Esophagus muscularis mucosa (tissue), 4 donors: ENCODE measurements at places on chromosomes 4 and X. TPM values are rescaled to one million over a fixed set of nuclear protein-coding genes. Genes with fewer than 3 reads are reported as not detected.
A peak's percentile ranks its signal among the peaks of the same experiment; 100 is the strongest.

DNA sequence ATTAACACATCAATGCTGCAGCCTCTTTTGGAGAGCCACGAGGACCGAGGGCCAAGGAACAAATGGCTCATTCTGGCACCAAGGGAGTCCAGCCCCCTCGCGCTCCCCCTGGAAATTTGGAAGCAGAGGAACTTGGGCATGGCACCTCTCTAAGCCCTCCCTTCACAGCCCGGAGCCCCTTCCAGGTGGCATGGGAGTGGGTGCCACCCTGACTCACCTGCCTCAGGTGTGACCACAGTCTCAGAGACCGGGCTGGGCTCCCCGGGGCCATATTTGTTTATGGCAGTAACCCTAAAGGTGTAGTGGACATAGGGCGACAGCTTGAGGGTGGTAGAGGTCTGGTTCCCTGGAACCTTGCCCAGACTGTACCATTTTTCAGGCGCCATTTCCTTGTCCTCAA, 18.8 kb downstream of the L1CAM start:
- no peak for DNase-seq
- H3K27ac ChIP-seq, result no peak overlapping the region
- H3K36me3 ChIP-seq, result no peaks in the 10 kb centered on the region
- H3K4me1 ChIP-seq, result no peaks in the 10 kb centered on the region

DNA sequence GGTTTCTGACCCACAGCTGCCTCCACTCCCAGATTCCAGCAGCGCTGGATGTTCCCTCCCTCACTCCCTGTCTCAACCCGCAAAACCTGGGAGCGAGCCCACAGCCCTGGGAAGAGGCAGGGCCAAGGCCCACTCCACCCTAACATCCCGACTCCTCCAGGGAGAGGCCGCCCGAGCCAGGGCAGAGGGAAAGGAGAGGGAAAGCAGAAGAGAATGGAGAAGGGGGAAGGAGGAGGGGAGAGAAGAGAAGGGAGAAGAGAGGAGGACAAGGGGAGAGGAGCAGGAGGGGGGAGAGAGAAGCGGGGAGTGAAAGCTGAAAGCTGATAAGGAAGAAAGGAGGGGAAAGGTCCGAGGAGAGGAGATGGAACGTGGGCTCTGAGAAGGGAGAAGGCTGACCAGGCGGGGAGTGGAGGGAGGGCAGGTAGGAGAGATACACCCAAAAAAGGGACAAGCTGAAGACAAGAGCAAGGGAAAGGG, 120.2 kb upstream of the PJA1 start:
- H3K36me3 ChIP-seq, result no peaks in the 10 kb centered on the region
- peaks cover 6% of the 10 kb centered on the region for H3K4me1 ChIP-seq
- DNase-seq, result no peak
- peak overlapping the region; percentile 72 for H3K27ac ChIP-seq
- peak overlapping the region; percentile 49 for H3K4me3 ChIP-seq

GRCh38 chr4:133186210-133186609, 37.1 kb downstream of the PCDH10 start:
- no peaks in the 10 kb centered on the region for H3K27me3 ChIP-seq
- DNase-seq, result no peak
- no peak overlapping the region for H3K4me3 ChIP-seq
- no peak overlapping the region for H3K27ac ChIP-seq

- DNase-seq, result no peak
- no peaks in the 10 kb centered on the region for H3K36me3 ChIP-seq
- H3K27ac ChIP-seq, result no peak overlapping the region
- peaks cover 3% of the 10 kb centered on the region for H3K4me1 ChIP-seq
Observed at GRCh38 chrX:103464072-103464773, 55.1 kb downstream of the RAB40A start.

DNA sequence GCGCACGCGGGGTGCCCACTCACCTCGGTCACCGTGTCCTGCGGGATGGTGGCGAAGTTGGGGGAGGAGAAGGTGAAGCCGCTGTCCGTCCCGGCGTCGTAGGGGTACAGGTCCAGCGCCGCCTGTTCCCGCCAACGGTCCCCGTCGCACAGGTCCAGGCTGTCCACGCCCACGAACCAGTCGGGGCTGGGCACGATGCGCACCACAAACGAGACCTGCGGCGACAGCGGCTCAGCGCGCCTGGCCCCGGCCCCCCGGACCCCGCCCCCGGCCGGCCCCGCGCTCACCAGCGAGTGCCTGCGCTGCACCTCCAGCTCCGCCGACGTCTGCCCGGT, 1.4 kb downstream of the SPON2 start:
- H3K4me1 ChIP-seq, result peaks cover 56% of the 10 kb centered on the region
- H3K27ac ChIP-seq, result no peak overlapping the region
- peak; percentile 86 for DNase-seq
- H3K36me3 ChIP-seq, result peaks cover 8% of the 10 kb centered on the region
- peaks cover 8% of the 10 kb centered on the region for H3K27me3 ChIP-seq

- peaks cover 14% of the 10 kb centered on the region for H3K4me1 ChIP-seq
- no peak overlapping the region for H3K27ac ChIP-seq
- H3K36me3 ChIP-seq, result no peaks in the 10 kb centered on the region
- H3K4me3 ChIP-seq, result no peak overlapping the region
Observed at GRCh38 chr4:101211146-101211553, 136.2 kb downstream of the PPP3CA start.

- H3K36me3 ChIP-seq, result no peaks in the 10 kb centered on the region
Observed at GRCh38 chr4:153538487-153539357, 72.6 kb downstream of the TMEM131L start.

DNA sequence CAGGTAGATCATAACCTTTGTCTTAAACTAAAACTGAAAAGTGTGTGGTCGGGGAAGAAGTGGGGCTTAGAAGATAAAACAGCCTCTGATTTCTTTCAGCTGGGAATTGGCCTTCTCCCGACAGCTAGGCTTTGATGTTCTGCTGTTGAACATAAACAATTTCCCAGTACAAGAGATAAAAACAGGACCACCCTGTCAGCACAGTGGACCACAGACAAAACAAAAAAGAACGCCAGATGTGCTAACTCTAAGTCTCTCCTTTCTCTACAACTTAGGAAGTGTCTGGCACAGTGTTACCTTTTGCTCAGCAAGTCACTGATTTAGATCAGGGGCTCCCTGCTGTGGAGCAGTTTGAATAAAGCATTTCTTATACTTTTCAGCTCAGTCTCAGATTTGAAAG, 87.5 kb upstream of the UXT start:
- no peak for DNase-seq
- no peak overlapping the region for H3K27ac ChIP-seq
- H3K4me1 ChIP-seq, result no peaks in the 10 kb centered on the region

GRCh38 chr4:61648264-61648663, 448.1 kb downstream of the ADGRL3 start:
- H3K36me3 ChIP-seq, result no peaks in the 10 kb centered on the region
- H3K27me3 ChIP-seq, result no peaks in the 10 kb centered on the region
- H3K4me1 ChIP-seq, result no peaks in the 10 kb centered on the region
- no peak overlapping the region for H3K4me3 ChIP-seq

DNA sequence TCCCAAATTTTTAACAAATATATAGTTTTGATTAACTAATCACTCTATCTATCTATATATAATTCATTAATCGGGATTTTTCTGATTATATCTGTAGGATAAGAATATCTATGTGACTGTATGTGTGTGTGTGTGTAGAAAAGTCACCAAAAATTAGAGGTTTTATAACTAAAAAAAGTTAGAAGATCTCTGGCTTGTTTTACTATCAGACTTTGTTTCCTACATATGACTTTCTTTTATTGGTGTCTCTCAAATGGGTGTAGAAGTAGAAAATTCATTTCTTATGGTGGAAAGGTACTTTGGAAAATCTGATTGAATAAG, 26.7 kb upstream of the TMPRSS11D start:
- no peaks in the 10 kb centered on the region for H3K36me3 ChIP-seq
- no peak overlapping the region for H3K4me3 ChIP-seq
- H3K27ac ChIP-seq, result no peak overlapping the region
- no peaks in the 10 kb centered on the region for H3K4me1 ChIP-seq
- H3K27me3 ChIP-seq, result no peaks in the 10 kb centered on the region

DNA sequence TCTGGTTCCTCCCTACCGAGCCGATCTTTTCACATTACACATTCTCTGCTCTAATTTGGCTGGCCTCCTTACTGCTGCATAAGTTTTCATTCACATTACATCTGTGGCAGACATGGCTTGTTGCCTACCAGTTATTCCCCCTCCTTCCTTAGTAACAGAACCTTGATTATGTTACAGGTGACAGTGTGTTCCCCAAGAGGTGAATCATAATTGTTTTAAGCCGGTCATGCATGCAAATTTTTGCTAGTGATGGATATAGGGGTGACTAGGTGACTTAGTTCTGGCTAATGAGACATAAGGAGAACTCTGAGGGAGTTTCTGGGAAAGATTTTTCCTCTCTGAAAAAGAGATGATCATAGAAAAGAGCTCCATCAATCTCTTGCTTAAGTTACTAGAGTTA, 8.4 kb upstream of the LAMP2 start:
- H3K27ac ChIP-seq, result no peak overlapping the region
- H3K27me3 ChIP-seq, result no peaks in the 10 kb centered on the region
- no peak overlapping the region for H3K4me3 ChIP-seq
- H3K36me3 ChIP-seq, result no peaks in the 10 kb centered on the region
- H3K4me1 ChIP-seq, result no peaks in the 10 kb centered on the region
- DNase-seq, result no peak

DNA sequence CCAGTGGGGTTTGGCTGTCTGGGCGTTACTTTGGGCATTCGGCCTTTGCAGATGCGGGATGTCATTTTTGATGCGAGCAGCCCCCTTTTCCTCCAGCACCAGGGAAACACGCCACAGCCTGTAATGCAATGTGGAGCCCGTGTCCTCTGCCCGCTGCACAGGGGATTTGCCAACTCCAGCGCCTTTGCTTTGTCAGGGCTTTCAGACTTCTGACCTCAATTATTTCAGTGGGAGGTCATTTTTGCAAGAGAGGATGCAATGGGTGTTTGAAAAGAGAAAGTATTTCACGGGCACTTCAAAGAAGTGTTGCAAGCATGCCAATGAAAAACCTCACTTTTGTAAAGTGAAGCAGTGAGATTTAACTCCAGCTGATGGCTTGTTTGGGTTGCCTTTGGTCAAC, 11.5 kb downstream of the CLCN4 start:
- H3K36me3 ChIP-seq, result no peaks in the 10 kb centered on the region
- no peak overlapping the region for H3K27ac ChIP-seq
- H3K27me3 ChIP-seq, result no peaks in the 10 kb centered on the region
- no peaks in the 10 kb centered on the region for H3K4me1 ChIP-seq
- DNase-seq, result no peak

GRCh38 chrX:106510713-106511403, 100.9 kb upstream of the RADX start:
- H3K27me3 ChIP-seq, result no peaks in the 10 kb centered on the region
- H3K36me3 ChIP-seq, result no peaks in the 10 kb centered on the region
- no peak overlapping the region for H3K4me3 ChIP-seq
- DNase-seq, result no peak
- no peak overlapping the region for H3K27ac ChIP-seq
- no peaks in the 10 kb centered on the region for H3K4me1 ChIP-seq

DNA sequence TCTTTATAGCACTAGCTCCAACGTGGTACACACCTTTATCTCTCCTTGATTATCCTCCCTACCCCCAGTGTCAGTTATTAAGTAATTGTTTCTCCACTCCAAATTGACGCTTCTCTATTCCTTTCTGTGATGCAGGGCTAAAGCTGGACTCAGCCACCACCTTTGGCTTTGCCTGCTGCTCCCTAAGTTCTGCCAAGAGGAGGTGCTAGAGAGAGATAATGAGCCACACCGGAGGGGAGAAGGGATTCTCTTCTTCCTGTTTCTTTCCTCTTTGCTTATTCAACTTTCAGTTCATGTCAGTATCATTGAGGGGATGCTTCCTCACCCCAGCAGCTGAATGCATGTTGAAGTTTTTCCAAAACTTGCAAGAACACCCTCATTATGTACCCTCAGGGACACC, 176.5 kb downstream of the GBA3 start:
- no peaks in the 10 kb centered on the region for H3K27me3 ChIP-seq
- no peaks in the 10 kb centered on the region for H3K4me1 ChIP-seq
- DNase-seq, result no peak
- no peak overlapping the region for H3K4me3 ChIP-seq
- no peak overlapping the region for H3K27ac ChIP-seq

GRCh38 chr4:144899393-144899792, 198.6 kb downstream of the ANAPC10 start:
- no peaks in the 10 kb centered on the region for H3K36me3 ChIP-seq
- H3K4me1 ChIP-seq, result no peaks in the 10 kb centered on the region

DNA sequence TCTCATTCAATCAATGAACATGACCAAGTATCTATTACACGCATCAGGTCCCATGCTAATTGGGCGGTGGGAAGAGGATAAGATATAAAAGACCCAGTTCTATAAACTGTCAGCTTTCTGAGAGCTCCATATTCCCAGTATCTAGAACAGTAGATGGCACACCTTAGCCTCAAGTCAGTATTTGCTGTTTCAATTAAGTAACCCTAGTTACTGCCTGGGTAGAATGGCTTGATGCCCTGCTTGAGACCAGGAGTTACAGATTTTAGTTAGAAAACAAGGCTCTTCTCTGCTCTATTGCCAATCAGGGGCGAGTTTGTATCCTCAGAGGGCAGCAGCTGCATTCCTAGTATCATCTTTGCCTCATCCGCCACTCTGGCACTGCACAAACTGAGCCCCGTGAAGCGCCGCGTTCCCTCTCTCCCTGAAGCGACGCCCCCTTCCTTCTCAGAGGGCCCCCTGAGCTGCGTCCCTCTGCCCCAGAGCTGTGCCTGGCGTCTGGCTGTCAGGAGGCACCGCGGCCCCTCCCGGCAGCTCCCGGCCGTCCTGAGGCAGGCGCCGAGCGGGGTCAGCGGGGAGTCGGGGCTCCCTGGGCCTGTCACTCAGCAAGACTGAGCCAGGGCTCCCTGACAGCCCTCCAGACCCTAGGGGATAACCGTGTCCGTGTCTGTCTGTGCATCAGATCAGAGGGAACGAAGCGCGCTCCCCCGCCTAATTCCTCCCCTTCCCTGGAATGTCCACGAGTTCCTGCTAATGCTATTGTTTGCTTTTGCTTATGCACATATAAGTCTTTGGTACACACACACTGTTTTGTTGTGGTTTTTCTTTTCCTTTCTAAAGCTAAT, 212.4 kb upstream of the TTC29 start:
- DNase-seq, result no peak
- H3K27ac ChIP-seq, result no peak overlapping the region
- peak overlapping the region; percentile 57 for H3K4me3 ChIP-seq
- peaks cover 9% of the 10 kb centered on the region for H3K4me1 ChIP-seq
- no peaks in the 10 kb centered on the region for H3K36me3 ChIP-seq
- H3K27me3 ChIP-seq, result no peaks in the 10 kb centered on the region

DNA sequence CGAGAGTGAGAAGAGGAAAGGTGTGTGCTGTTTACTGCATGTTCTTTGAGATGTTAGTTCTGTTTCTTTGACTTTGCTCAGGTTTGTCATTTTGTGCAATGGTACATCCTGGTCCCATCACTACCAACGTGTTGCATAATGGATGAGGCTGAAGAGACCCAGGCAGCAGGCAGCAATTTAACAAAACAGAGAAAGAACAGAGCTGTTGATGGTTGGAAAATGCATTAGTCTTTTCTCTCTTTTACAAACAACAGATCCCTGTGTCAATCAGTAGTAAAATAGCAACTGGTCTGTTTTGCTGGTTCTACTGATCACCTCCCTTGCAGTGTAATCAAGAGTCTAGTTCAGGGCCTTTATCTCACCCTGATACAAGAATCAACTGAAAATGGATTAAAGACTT, 64.8 kb upstream of the LIMCH1 start:
- H3K36me3 ChIP-seq, result no peaks in the 10 kb centered on the region
- peaks cover 9% of the 10 kb centered on the region for H3K4me1 ChIP-seq
- no peak overlapping the region for H3K27ac ChIP-seq

Gene USP51
- 0.83 TPM for total RNA-seq

Gene HELT
- not detected for total RNA-seq

Gene GPC4
- 54.3 TPM for total RNA-seq

Gene GRIPAP1
- total RNA-seq, result 36.4 TPM

Gene FAM47A
- not detected for total RNA-seq

Gene HERC3
- 50.5 TPM for total RNA-seq

Gene SSX4B
- total RNA-seq, result not detected

Gene HS6ST2
- total RNA-seq, result not detected
